ENCODE measurements at places on chromosomes 2 and 18. TPM values are rescaled to one million over a fixed set of nuclear protein-coding genes. Genes with fewer than 3 reads are reported as not detected.

- H3K4me1 ChIP-seq: no peaks in the 10 kb centered on the region
- no peak overlapping the region for H3K4me3 ChIP-seq
- no peak for DNase-seq
- no peak overlapping the region for H3K27ac ChIP-seq
Measured at GRCh38 chr2:236562434-236562833, 7.2 kb upstream of the ACKR3 start.

Gene POMC
- total RNA-seq: 4.5 TPM

Gene SULT1C4
- 5.7 TPM for total RNA-seq

- no peak overlapping the region for H3K4me3 ChIP-seq
- no peaks in the 10 kb centered on the region for H3K36me3 ChIP-seq
- DNase-seq: no peak
- no peaks in the 10 kb centered on the region for H3K4me1 ChIP-seq
- no peak overlapping the region for H3K27ac ChIP-seq
Measured at GRCh38 chr18:65907281-65907680, 156.5 kb downstream of the CDH7 start.

DNA sequence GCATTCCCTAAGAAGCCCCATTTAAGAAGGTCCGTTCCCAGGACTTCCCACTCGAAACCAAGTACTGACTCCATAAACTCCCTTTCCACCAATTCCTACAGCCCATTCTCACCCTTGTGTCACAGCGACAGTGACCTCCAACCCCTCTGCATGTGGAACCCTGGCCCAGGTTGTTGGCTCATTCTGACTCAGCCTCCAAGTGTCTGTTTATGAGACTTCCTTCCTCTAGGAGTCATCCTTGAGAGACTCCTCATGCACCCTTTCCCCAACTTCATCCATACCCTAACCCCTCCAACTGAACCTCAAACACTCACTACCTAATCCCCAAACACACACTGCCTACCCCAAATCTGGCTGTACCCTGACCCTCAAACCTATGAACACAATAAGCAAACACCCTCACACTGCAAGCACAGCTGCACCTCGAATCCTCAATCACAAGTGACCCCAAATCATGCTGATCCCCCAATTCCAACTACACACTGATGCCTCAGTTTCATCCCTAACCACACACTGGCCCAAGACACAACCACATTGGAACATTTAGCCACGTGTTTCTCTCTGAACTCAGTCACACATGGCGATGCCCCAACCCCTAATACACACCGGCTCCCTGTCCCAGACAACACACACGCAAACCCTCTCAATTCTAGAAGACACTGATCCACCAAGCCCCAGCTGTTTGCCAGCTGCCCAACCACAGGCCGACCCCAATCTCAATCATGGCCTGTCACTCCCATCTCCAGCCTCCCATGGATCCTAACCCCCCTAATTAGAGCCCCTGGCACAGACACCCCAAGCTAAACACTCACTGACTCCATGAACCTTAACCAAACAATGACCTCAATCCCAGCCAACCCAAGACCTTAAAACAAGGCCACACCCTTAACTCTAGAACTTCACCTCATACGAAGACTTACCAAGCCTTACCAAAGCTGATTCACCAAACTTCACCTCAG is 219.6 kb downstream of the CYP26B1 start:
- H3K4me1 ChIP-seq: no peaks in the 10 kb centered on the region
- no peak for DNase-seq
- no peak overlapping the region for H3K27ac ChIP-seq
- no peaks in the 10 kb centered on the region for H3K36me3 ChIP-seq

DNA sequence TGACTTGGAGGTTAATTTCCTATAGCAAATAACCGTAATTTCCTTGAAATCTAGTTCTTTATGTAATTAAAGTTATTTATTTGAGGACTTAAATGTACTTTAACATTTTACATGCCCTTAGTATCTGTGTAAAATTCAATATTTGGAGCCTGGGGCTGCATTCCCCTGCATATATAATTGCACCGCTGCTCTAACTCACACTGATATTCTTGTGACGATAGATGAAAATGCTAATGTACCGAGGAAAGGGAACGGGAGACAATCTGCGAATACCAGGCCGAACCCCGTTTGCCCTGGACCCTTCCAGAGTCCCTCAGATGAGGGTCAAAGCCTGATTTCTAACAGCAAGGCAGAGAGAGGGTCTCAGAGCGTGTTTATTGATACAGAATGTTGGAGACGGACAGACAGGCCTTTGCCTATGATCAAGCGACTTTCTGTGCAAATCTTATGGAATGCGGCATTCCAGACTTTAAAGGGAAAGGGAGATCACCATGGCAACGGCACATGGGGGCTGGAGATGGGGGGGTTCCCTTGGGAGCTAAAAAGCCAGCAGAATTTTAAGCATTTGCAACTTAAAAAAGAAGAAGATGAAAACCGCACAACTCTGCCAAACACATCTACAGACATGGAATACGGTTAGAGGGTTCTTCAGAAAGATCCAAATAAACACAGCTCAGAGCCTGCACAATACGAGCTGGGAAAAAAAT is 57.6 kb upstream of the TWIST2 start:
- H3K4me1 ChIP-seq: no peaks in the 10 kb centered on the region
- H3K27ac ChIP-seq: no peak overlapping the region
- no peak overlapping the region for H3K4me3 ChIP-seq
- no peaks in the 10 kb centered on the region for H3K27me3 ChIP-seq
- no peaks in the 10 kb centered on the region for H3K36me3 ChIP-seq

- H3K4me1 ChIP-seq: no peaks in the 10 kb centered on the region
- H3K27ac ChIP-seq: no peak overlapping the region
- no peaks in the 10 kb centered on the region for H3K36me3 ChIP-seq
- DNase-seq: no peak
- H3K27me3 ChIP-seq: no peaks in the 10 kb centered on the region
Measured at GRCh38 chr2:62266433-62267038, 70.6 kb downstream of the B3GNT2 start.

- H3K36me3 ChIP-seq: no peaks in the 10 kb centered on the region
- H3K4me3 ChIP-seq: no peak overlapping the region
- no peak overlapping the region for H3K27ac ChIP-seq
- no peaks in the 10 kb centered on the region for H3K27me3 ChIP-seq
- DNase-seq: no peak
Measured at GRCh38 chr2:182281276-182281675, 145.6 kb downstream of the PDE1A start.

DNA sequence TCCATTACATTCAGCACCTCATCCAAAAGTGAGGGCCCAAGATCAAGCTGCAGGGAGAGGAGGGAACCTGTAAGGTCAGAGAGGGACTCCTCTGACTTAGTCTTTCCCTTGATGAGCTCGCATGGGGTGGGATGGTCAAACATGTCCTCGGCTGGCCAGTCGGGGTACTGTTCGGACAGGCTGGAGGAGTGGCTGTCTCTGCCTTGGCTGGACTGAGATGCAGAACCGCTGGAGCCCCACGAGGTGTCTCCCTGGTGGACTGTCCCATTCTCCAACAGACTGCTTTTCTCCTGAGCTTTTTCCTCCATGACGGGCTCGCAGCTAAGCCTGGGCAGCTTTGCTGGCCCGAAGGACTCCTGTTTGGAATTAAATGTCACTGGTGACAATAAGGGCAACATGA is 25.6 kb downstream of the CDC42EP3 start:
- peak overlapping the region; percentile 48 for H3K27ac ChIP-seq
- no peaks in the 10 kb centered on the region for H3K36me3 ChIP-seq
- no peaks in the 10 kb centered on the region for H3K27me3 ChIP-seq
- H3K4me3 ChIP-seq: no peak overlapping the region
- no peaks in the 10 kb centered on the region for H3K4me1 ChIP-seq

Gene SERPINB5
- not detected for total RNA-seq

DNA sequence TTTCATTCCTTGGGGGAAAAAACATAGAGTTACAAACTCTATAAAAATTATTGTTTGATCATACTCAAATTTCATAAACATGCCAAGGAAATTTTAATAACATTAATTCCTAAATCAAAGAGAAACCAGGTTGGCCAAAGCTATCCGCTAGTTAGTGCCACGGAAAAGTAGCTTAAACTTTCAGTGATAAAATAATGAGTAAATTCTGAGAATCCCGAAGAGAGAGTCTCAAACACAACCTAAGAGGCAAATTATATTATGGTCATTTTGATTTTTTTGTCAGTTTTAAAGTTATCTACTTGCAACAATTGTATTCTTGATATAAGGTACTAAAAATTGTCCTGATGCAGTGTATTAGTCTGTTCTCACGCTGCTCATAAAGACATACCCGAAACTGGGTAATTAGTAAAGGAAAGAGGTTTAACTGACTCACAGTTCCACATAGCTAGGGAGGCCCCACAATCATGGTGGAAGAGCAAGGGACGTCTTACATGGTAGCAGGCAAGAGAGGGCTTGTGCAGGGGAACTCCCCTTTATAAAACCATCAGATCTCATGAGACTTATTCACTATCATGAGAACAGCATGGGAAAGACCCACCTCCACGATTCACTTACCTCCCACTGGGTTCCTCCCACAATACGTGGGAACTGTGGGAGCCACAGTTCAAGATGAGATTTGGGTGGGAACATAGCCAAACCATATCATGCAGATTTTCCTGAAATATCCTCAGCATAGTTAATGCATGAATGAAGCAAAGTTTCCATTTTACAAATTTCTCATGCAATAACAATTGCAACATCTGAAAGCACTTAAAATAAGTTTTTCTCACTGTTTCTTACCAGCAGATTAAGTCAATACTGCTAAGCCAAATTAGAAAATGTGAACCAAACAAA is 205.9 kb upstream of the STK17B start:
- H3K27ac ChIP-seq: no peak overlapping the region
- H3K27me3 ChIP-seq: no peaks in the 10 kb centered on the region
- DNase-seq: no peak
- no peaks in the 10 kb centered on the region for H3K36me3 ChIP-seq
- no peaks in the 10 kb centered on the region for H3K4me1 ChIP-seq

Gene POTEF
- not detected for total RNA-seq

DNA sequence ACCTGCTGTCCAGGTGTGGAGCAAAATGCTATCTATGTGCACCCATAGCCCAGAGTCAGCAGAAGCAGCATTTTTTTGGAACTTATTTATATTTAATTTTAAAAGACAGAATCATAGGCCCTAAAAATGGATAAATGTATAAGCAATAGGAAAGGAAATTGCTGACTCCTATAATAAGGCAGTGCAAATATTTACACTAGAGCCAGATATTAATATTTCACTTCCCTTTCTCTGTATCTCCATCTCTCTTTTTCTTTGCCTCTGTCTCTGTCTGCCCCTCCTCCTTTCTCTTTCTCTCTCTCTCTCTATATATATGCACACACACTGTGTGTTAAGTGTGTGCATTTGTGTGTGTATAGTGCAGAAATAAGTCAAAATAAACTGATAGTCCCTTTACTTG is 375.6 kb downstream of the SOX11 start:
- no peaks in the 10 kb centered on the region for H3K27me3 ChIP-seq
- DNase-seq: no peak
- H3K4me3 ChIP-seq: no peak overlapping the region

DNA sequence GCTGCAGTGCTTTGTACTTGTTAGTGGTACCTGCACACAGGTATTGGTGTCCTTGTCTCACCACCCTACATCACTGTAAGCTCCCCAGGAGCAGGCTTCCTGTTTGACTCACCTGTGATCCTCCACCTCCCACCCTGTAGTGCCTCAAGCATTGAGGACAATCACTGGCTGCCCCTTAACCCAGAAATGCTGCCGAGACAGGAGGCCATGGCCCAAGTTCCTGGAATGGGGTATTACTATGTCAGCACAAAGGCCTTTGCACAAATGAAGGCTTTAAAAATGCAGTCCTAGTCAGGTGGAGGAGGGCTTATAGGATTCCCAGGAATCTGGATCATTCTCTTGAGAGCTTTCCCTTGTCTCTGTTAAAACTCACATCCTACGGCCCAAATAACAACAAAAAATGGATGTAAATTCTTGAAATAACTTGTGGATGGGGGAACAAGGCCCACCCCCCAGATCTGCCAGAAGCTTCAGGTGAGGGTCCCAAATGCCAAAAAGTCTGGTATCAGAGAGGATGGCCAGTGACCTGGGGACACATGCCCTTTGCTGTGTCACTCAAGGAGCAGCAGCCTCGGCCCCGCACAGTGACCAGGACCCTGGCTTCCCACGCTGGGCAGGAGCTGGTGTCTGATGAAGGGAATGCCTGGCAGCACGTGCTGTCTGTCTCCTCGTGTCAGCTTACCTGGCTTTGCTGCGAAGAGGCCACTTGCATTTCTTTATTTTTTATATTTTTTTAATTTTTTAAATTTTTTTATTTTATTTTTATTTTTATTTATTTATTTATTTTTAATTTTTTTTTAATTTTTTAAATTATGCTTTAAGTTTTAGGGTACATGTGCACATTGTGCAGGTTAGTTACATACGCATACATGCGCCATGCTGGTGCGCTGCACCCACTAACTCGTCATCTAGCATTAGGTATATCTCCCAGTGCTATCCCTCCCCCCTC is 3.7 kb upstream of the IL37 start:
- no peak overlapping the region for H3K27ac ChIP-seq
- no peaks in the 10 kb centered on the region for H3K27me3 ChIP-seq
- no peak for DNase-seq
- no peaks in the 10 kb centered on the region for H3K4me1 ChIP-seq

GRCh38 chr2:212549463-212549862 is 10.9 kb upstream of the ERBB4 start:
- no peak overlapping the region for H3K4me3 ChIP-seq
- no peaks in the 10 kb centered on the region for H3K27me3 ChIP-seq
- H3K27ac ChIP-seq: no peak overlapping the region
- H3K36me3 ChIP-seq: no peaks in the 10 kb centered on the region

DNA sequence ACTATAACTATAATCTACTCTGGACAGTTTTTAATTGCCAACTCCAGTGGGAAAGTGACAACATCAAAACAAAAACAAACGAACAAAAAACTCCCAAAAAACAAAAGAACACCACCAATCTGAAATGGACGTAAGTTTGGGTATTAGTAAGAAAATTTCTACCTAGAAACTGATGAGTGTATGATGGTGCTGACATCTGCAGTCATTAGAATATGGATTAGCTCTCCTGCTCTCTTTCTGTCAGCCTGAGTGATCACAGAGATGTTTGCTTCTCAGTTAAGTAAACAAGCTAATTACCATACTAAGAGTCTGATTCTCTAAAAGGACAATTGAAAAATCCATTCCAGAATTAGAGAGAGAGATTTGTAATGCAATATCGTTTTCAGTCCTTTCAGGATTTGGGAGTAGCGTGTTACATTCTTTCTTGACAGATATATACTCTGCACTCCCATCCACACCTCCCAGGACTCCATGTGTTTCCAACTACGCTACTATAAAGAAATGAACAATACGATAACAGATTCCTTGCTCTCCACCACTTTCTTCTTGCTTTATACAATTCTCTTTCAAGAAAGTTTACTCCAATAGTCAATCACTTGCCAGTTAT is 1347.4 kb upstream of the PIK3C3 start:
- H3K36me3 ChIP-seq: no peaks in the 10 kb centered on the region
- no peak overlapping the region for H3K4me3 ChIP-seq
- no peaks in the 10 kb centered on the region for H3K27me3 ChIP-seq
- no peak for DNase-seq
- no peaks in the 10 kb centered on the region for H3K4me1 ChIP-seq

Data from tibial nerve (tissue), 4 donors.